Activated CD4-positive, alpha-beta T cell treated with anti-CD3 and anti-CD28 coated beads, Interleukin-2, amount 10 ng/mL, durations not matched to agents 7 days and 5 days (primary cell): ENCODE measurements at places on chromosomes 6 and 20.

DNA sequence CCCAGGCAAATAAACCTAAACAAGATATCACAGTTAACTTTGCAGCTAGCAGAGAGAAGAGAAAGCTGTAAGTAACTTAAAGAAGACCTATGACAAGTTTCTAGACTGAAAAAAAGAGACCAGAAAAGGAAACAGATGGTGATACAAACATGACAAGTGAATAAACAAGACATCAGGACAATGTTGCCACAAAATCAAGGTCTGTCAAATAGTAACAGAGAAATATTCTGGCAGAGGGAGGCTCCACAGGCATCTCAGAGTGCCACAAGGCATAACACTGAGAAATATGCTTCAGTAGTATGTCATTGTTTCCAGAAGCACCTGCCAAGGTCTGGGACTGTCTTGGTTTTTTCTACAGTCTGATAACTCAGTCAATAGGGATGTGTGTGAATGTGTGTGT is 332.2 kb downstream of the KHDRBS2 start:
- no peaks in the 10 kb centered on the region for H3K36me3 ChIP-seq
- no peak overlapping the region for H3K4me3 ChIP-seq
- DNase-seq = no peak
- H3K27me3 ChIP-seq = no peaks in the 10 kb centered on the region

DNA sequence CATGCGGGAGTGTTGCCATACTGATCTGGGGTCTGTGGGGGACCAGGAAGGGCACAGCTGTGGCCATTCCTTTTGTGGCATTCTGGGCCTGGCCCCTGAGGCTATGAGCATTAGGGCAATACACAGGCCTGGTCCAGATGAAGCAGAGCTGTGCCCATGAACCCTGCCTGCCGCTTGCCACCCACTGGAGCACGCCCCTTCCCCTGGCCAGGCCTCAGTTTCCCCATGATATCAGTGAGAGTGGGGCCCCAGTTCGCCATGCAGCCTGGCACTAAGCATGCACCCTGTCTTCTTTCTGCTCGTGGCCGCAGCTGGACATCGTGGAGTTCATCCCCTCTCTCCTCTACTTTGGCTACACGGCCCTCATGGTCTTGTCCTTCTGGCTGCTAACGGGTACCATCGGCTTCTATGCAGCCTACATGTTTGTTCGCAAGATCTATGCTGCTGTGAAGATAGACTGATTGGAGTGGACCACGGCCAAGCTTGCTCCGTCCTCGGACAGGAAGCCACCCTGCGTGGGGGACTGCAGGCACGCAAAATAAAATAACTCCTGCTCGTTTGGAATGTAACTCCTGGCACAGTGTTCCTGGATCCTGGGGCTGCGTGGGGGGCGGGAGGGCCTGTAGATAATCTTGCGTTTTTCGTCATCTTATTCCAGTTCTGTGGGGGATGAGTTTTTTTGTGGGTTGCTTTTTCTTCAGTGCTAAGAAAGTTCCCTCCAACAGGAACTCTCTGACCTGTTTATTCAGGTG is 42.4 kb downstream of the PLAGL2 start:
- H3K36me3 ChIP-seq = peaks cover 37% of the 10 kb centered on the region
- DNase-seq = no peak
- H3K27me3 ChIP-seq = no peaks in the 10 kb centered on the region

DNA sequence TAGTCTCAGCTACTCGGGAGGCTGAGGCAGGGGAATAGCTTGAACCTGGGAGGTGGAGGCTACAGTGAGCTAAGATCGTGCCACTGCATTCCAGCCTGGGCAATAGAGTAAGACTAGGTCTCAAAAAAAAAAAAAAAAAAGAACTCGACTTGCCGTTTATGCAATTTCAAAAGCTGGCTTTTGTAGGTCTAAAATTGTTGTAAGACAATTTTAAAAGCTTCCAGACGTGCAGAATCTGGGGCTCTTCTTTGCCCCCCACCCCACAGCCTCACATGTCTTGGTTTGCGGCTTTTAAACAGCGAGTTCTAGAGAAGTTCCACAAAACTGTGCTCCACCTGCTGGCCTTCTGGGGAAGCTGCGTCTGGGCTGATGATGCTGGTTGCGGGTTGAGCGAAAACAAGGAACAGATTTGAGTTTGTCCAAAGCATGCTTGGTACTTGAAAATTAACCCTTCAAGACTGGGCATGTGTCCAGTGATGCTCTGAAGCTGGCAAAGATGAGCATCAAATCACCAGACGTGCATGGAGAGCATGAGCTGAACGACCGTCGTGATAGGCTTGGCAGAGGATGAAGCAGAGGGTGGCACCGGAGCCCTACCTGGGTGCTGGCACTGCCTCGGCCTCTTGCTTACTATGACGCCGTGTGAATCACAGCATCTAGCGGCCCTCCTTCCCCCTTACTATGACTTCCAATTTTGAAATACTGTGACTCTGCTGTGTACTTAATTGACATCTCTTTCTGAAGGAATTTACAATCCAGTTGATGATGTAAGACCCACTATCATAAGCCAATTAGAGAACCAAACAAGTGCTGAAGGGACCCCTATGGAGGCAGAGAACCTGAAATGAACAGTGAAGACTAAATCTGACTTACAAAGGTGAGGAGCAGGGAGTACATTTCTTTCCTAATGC is 171.4 kb downstream of the GMPR start:
- no peaks in the 10 kb centered on the region for H3K27me3 ChIP-seq
- H3K4me1 ChIP-seq = peaks cover 38% of the 10 kb centered on the region
- DNase-seq = peak; percentile 60
- H3K27ac ChIP-seq = peak overlapping the region; percentile 1

- H3K27ac ChIP-seq = no peak overlapping the region
- no peaks in the 10 kb centered on the region for H3K27me3 ChIP-seq
- H3K4me1 ChIP-seq = no peaks in the 10 kb centered on the region
- no peak for DNase-seq
Measured at GRCh38 chr6:161137839-161138542, 135.9 kb downstream of the AGPAT4 start.

GRCh38 chr6:127366282-127367022 is 23.0 kb upstream of the ECHDC1 start:
- no peaks in the 10 kb centered on the region for H3K36me3 ChIP-seq
- no peak overlapping the region for H3K4me3 ChIP-seq

DNA sequence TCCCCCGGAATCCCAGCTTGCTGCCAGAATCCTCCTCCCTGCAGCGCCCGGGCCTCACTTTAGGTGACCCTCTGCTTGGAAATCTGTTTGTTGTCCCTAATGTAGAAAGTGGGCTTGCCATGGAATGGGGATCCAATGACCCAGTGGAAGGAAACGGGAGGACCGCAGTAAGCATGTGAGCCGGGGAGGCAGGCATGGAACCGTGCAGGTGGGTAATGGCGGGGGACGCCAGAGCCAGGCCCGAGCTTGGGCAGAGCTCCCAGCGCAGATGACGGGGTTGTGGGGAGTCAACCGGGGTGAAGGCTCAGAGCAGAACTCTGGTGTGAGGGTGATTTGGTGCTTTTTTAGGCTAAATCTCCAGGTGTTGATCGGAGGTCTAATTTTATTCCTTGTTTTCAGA is 188.3 kb downstream of the QKI start:
- H3K4me3 ChIP-seq = no peak overlapping the region
- no peaks in the 10 kb centered on the region for H3K4me1 ChIP-seq
- H3K27me3 ChIP-seq = no peaks in the 10 kb centered on the region
- no peak overlapping the region for H3K27ac ChIP-seq
